ENCODE measurements at places on chromosomes 5 and 9. TPM values are rescaled to one million over a fixed set of nuclear protein-coding genes. Genes with fewer than 3 reads are reported as not detected.

GRCh38 chr5:125698420-125698819 is 724.8 kb upstream of the GRAMD2B start:
- no peak for DNase-seq

The SH3TC2 gene
- total RNA-seq = not detected

DNA sequence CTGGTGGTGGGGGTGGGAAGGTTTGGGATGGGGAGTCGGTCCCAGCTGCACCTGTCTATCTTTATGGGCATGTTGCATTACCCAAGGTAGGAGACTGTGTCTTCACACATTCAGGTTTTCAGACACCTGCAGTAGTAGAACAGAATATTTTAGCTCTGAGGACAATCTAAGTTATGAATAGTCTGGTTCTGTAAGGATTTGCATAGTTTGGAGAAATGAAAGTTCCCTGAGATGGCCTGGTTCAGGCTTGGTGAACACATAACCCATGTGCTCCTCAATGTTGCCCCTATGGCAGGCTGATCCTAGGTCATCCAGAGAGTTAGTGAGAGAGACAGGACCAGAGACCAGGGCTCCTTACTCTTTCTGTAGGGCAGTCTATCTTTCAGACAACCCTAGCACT is 20.7 kb downstream of the TNFSF8 start:
- no peak for DNase-seq

The NTRK2 gene
- total RNA-seq = 0.16 TPM

GRCh38 chr5:142808878-142809598 is 38.9 kb downstream of the ARHGAP26 start:
- no peak for DNase-seq

The ADAMTS6 gene
- 2.0 TPM for total RNA-seq

DNA sequence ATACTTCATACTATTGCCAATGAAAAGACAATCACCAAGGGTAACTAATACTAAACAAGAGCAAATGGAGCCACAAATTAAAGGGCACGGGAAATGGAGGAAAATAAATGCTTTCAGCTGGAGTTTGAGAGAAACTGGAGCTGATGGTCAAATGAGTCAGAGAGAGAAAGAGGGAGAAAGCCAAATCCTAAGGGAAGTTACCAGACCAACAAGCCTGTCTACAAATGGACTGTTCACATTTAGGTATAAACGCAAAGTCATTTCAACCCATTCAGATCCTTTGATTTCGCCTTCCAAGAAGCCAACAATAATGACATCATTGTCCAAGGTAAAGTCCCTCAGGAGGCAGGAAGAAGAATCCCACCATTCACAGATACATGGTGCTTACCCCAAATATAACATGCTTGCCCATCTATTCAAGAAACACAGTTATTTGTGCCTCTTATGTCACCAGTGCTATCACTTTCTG is 351.8 kb downstream of the RAB3C start:
- no peak for DNase-seq

The PIP5K1B gene
- total RNA-seq = 0.55 TPM

The RFESD gene
- 7.8 TPM for total RNA-seq

The PCDHGB4 gene
- not detected for total RNA-seq

DNA sequence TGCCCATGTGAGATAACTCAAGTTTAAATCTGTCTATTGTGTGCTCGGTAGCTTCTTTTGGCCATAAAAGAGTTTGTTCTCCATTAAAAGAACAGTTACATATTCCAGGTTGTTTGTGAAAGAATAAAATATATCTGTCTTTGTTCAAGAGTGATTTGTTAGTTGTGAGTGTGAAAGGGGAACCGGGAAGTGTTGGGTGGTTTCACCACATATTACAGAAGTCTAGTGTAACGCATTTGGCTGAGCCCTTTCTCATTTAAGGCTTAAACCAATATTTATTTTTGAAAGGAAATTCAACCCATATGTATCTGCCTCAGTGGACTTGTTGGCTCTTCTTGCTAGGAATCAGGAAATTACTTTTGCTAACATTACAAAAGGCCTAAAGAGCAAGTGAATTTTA is 54.1 kb upstream of the DMRTA1 start:
- DNase-seq = no peak

GRCh38 chr5:128965638-128966302 is 482 bp downstream of the SLC27A6 start:
- no peak for DNase-seq

GRCh38 chr5:122690266-122690665 is 84.6 kb upstream of the SNX2 start:
- DNase-seq = no peak

The TTC16 gene
- 0.73 TPM for total RNA-seq

DNA sequence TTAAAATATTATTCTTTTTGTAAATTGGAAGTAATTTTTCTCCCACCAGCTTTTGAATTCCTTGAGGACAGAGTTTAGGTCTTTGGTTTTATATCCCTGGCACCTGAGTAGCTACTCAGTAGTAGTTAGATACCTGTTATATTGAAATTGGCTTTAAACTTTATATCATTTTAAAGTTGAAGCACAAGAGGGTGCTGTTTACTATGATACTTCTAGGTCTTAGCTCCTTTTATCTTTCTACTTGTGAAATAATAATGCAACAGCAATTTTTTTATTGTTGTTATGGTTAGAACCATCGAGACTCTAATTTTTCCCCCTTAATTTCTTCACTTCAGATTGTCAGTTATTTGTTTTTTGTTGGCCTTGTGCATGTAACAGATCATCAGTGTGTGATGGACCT is 46.3 kb downstream of the AP3S1 start:
- no peak for DNase-seq

The NFX1 gene
- 43.7 TPM for total RNA-seq

DNA sequence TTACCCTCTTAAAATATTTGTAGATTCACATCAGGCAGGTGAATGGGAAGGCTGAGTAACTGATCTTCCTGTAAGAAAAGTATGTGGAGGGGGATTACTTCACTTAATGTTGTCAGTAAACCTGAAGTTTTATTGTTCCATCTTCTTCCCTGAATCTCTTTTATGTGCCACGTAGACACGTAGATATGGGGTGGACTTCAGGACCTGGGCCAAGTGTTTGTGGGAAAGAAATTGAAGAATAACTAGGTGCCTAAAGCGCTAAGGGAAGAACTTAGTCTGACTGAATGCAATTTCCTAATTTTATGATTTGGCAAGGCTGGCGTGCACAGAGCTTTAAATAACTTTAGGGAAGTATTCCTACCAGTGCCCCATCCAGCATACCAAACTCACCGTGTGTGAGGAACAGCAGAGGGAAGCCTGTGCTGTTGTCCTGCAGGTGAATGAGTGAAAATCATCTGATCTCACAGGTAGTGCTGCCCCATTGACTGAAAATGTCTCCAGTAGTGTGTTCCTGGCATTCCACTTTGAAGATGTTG is 323.4 kb downstream of the KDM4C start:
- DNase-seq = no peak

DNA sequence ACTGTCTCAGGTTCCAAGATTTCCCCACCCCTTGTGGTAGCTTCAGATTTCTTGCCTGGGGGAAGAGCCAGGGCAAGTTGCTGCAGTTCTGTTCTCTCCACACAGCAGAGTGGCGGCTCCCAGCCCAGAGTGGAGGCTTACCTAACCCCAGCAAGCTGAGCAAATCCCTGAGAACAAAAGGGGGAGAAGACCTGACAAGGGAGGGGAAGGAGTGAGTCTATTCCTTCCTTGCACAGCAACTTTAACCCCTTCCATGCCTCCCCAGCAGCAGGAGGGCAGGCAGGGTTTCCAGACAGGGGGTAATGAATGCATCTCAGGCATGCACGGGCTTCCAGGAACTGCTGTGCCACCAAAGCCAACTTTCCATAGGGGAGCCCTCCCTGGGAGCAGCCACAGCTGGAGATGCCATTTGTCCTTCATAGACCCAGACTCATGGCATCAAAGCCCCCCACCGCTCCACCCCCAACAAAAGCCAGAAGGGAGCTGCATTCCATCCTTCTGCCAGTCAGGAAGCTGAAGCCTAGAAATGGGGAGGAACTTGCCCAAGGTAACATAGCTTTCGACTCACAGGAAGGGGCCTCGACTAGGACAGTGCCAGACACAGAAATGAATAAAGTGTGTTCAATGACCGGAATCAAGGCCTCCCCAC is 28.8 kb upstream of the FAT2 start:
- no peak for DNase-seq

GRCh38 chr9:125133403-125134329 is 9.7 kb downstream of the SCAI start:
- DNase-seq = peak; percentile 13

GRCh38 chr5:124702525-124702924 is 43.9 kb downstream of the ZNF608 start:
- no peak for DNase-seq

All from activated naive CD4-positive, alpha-beta T cell treated with anti-CD3 and anti-CD28 coated beads, Interleukin-2, amount 50 U/mL, for 72 hours (primary cell).